ENCODE measurements at places on chromosomes 7 and 10. TPM values are rescaled to one million over a fixed set of nuclear protein-coding genes. Genes with fewer than 3 reads are reported as not detected.

The TMEM139 gene
- 2.0 TPM for total RNA-seq

DNA sequence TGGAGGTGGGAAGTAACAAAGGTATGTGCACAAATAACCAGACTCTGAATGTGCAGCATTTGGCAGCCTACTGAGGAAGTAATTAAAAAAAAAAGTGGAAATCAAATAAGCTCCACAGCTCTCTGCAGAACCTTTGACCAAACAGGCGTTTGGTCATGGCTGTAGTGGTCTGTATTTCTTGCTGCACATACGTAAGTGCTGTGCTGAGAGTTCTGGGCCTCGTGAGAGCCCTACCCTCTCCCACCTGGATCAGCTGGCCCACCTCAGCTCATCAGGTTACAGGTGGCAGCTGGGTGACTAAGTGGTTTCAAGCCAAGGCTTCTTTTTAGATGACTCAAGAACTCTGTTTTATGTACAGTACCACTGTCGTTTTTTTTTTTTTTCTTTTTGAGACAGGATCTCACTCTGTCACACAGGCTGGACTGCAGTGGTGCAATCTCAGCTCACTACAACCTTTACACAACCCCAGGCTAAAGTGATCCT is 178.2 kb upstream of the KLF6 start:
- H3K36me3 ChIP-seq = no peaks in the 10 kb centered on the region
- no peaks in the 10 kb centered on the region for H3K27me3 ChIP-seq
- DNase-seq = no peak
- no peak overlapping the region for H3K4me3 ChIP-seq
- H3K4me1 ChIP-seq = peaks cover 32% of the 10 kb centered on the region

The SLC16A12 gene
- total RNA-seq = not detected

DNA sequence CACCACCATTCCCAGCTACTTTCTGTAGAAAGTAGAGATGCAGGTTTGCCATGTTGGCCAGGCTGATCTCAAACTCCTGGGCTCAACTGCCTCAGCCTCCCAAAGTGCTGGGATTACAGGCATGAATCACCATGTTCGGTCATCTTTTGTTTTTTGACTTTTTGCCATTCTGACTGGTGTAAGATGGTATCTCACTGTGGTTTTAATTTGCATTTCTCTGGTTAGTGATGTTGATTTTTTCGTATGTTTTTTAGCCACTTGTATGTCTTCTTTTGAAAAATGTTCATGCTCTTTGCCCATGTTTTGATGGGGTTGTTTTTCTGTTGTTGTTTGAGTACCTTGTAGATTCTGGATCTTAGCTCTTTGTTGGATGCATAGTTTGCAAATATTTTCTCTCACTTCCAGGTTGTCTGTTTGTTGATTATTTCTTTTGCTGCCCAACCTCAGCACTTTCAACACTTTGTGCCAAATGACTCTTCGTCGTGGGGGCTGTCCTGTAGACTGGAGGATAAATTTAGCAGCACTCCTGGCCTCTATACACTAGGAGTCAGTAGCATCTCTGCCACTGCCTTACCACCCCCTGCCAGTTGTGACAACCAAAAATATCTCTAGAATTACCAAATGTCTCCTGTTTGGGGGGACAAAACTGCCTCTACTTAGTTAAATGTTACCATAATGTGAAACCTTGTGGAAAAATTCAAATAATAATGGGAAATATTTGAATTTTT is 6.5 kb upstream of the CPED1 start:
- peaks cover 13% of the 10 kb centered on the region for H3K27me3 ChIP-seq
- no peak for DNase-seq
- peaks cover 3% of the 10 kb centered on the region for H3K4me1 ChIP-seq
- H3K36me3 ChIP-seq = no peaks in the 10 kb centered on the region
- no peak overlapping the region for H3K4me3 ChIP-seq
- no peak overlapping the region for H3K27ac ChIP-seq

- H3K4me1 ChIP-seq = no peaks in the 10 kb centered on the region
- no peaks in the 10 kb centered on the region for H3K36me3 ChIP-seq
- H3K27me3 ChIP-seq = no peaks in the 10 kb centered on the region
- H3K27ac ChIP-seq = no peak overlapping the region
These were observed 181.1 kb downstream of the SDHAF3 start for GRCh38 chr7:97298561-97298960.

- H3K36me3 ChIP-seq = no peaks in the 10 kb centered on the region
- no peak overlapping the region for H3K4me3 ChIP-seq
- H3K27ac ChIP-seq = no peak overlapping the region
- H3K4me1 ChIP-seq = peaks cover 10% of the 10 kb centered on the region
- DNase-seq = no peak
These were observed 1.0 kb downstream of the CPED1 start for GRCh38 chr7:120989257-120990220.

DNA sequence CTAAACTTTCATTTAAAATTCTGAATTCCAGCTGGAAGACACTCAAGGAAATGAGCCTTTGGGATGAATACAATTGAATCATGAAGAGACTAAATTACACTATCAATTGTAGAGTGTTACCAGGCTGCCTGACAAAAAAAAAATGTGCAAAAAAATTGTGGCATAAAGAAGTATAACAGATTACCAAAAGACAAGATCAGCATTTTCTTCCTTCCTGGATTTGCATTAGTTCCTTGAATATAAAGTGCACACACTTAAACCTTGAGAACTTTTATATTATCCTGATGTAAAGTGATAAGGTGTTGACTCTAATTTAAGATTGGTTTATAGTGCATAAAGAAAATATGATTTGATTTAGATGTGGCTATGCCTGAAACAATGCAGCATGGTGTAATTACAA is 412.7 kb upstream of the KLF6 start:
- peaks cover 8% of the 10 kb centered on the region for H3K4me1 ChIP-seq
- no peak for DNase-seq
- H3K36me3 ChIP-seq = no peaks in the 10 kb centered on the region

DNA sequence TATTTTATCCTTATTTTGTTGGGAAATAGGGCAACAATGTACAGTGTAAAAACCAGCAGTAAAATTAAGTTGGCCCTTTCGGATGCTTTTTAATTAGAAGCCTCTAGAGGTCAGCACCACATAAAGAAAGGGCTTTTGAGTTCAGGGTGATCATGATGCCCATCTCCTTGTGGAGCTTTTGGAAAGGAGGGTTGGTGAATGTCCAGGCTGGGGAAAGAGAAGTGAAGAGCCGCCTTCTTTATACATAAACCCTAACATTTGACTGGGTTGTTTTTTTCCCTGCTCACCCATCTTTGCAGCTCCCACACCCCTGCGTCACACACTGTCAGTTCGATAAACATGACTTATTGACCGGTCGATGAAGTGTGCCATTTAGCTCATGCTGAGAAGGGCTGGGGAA is 29.8 kb downstream of the MTURN start:
- H3K27me3 ChIP-seq = no peaks in the 10 kb centered on the region
- H3K27ac ChIP-seq = no peak overlapping the region

The ASNS gene
- 229 TPM for total RNA-seq

All from activated CD8-positive, alpha-beta T cell treated with anti-CD3 and anti-CD28 coated beads for 36 hours (primary cell).